Fibroblast of gingiva (primary cell): ENCODE measurements at places on chromosomes 2 and 18.

DNA sequence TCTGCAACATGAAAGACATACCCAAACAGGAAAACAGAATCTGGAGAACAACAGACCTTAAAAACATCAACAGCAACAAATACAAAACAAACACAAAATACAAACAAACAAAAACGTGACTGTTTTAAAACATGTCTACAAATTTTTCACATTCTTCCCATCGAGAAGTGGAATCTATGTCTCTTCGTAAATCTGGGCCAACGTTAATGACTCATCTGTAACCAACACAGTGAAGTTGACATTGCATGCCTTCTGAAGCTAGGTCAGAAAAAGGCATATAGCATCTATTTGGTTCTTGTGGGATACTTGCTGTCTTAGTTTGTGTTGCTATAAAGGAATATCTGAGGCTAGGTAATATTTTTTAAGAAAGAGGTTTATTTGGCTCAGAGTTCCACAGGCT lies 269.0 kb upstream of the FBXO11 start:
- DNase-seq, result peak; percentile 68

DNA sequence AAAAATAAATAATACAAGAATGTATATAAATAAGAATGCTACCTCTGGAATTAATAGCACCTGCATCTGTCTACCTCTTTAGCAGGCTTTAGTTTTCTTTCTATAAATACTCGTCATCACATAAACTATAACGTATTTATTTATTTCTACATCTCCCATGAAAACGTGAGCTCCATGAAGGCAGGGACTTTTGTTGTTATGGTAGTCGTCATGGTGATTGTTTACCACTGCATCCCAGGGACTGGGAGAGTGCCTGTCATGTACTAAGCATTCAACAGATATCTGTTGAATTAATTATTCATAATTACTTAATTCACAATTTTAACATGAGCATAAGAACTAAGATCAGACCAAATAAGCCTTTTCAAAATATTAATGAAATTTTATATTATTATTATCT lies 386.6 kb downstream of the NRXN1 start:
- DNase-seq, result no peak

GRCh38 chr18:23468753-23469459 lies 15.8 kb downstream of the RIOK3 start:
- DNase-seq, result no peak

GRCh38 chr2:174644406-174644805 lies 46.8 kb upstream of the WIPF1 start:
- DNase-seq, result no peak

- no peak for DNase-seq
Measured at GRCh38 chr18:27226556-27227075, 41.5 kb upstream of the CHST9 start.

DNA sequence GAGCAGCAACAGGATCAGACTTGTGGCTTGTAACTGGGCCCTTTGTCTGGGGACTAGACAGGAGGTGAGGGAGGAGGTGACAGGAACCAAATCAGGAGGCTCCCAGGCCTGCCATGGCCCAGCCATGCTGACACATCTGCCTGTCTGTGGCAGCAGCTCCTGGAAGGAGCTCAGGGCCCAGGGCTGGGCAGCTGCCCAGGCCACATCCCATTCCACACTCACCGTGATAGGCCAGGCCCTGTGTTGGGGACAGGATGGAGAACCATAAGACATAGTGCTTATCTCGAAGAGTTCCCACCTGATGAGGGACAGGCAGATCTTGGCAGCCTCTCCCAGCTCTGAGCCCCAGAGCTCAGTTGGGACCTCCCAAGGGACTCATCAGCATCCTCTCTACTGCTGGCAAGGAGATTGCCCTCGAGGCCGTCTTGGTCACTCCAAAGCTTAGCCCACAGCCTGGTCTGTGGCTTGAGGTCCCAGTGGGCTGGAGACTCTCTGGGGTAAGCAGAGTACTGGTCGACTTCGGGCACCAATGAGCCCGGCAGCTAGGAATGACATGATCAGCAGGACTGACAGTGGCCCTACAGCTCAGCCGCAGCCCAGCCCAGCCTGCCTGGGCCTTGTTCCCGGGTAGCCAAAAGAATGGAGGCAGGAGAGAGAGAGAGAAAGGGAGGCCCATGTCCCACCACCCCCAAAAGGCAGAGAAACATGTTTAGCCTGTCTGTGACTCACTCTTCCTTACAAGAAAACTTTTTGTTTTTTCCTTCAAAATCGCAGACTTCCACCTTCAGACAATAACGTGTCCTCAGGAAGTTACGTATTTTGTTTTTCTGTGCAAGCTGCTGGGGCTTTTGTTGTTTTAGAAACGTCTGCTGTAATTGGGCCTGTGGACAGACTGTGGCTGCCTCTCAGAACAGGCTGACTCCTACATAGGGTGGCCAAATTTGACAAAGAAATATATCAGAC lies 82.1 kb downstream of the HS1BP3 start:
- DNase-seq, result no peak

DNA sequence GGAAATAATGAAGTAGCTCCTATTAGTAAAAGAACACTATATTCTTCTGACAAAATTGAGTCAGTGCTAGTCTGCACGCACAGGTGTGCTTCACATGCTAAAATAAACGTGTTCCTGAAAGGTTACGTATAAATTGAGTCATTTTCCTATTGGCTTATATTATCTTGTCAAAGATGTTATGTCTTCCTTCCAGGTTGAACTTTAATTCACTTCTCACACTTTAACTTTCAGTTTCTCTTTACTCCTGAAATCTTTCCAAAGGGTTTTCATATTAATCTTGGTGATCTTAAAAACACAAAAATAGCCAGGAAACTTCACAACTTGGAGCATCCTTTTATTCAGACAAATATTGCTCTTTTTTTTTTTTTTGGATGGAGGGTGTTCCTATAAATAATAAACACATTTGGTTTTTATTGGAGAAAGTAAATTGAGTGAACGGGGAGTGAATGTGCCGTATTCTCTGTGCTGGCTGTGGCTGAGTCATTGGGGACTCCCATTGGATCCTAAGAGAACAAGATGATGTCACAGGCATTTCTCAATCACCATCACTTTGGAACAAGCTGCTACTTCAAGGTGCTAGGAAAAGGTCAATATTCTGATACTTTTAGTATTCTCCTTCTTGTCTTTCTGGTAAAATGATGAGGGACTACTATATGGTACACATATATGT lies 150.2 kb upstream of the SPATS2L start:
- peak; percentile 83 for DNase-seq

GRCh38 chr2:238334885-238335284 lies 14.6 kb downstream of the TRAF3IP1 start:
- no peak for DNase-seq

DNA sequence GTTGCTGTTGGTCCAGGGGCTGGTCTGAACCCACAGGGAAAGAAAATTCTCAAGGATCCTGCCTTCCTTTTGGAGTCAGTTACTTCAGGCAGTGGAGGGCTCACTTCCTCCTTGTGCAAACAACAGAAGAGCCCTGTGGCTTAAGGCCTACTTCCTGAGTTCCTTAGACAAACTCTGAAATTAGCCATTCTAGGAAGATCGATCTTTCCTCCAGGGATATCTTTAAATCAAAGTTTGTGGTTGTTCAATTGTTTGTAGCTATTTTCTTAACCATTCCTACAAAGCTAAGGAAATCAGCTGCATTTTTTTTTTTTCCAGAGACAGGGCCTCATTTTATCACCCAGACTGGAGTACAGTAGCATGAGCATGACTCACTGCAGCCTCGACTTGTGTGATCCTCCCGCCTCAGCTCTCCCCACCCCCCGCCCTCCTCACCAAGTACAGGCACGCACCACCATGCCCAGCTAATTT lies 156.0 kb downstream of the TANC1 start:
- DNase-seq, result peak; percentile 64

- no peak for DNase-seq
Measured at GRCh38 chr18:10745219-10745618, 219.4 kb downstream of the NAPG start.

- DNase-seq, result peak; percentile 75
Measured at GRCh38 chr2:112481050-112481527, 867 bp upstream of the TTL start.

DNA sequence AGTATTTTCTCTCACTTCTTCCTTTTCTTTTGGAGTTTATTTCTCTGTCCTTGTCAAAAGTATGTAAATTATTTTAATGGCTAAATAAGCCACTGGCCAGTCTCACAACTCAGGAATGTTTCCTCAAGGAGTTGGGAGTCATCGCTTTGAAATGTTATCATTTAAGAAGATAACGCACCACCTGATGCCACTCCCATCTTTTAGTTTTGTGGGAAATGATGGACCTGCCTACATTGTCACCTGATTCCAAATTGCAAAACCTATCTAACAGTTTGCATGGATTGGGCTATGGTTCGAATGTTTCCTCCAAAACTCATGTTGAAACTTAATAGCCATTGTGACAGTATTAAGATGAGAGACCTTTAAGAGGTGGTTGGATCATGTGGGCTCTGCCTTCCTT lies 32.4 kb upstream of the PPM1B start:
- DNase-seq, result peak; percentile 39

- no peak for DNase-seq
Measured at GRCh38 chr2:214139630-214140284, 271.1 kb upstream of the VWC2L start.

GRCh38 chr2:165876269-165876668 lies 77.3 kb downstream of the TTC21B start:
- no peak for DNase-seq

GRCh38 chr2:54672590-54673456 lies 50.6 kb upstream of the EML6 start:
- DNase-seq, result no peak

- peak; percentile 56 for DNase-seq
Measured at GRCh38 chr2:187552828-187553681, 1.2 kb downstream of the TFPI start.

- no peak for DNase-seq
Measured at GRCh38 chr2:30470426-30470825, 23.4 kb downstream of the LCLAT1 start.

GRCh38 chr18:33232318-33232626 lies 208.2 kb downstream of the CCDC178 start:
- DNase-seq, result no peak

DNA sequence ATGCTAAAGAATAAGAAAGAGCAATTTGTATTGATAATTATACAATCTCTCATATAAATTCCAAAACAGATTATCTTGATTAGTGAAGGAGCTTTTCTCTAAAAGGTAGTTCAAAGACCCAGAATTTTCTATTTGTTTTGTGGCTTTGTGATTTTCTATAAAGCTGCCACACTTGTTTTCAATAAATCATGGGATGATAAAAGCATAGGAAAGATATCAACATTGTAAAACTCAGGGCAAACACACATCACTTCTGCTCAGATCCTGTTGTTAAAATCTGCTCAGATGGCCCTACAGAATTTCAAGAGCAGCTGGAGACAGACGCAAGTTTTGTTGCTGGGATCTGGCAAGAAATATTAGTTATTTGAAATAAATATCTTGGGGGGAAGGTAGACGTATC lies 28.8 kb upstream of the CBLN2 start:
- no peak for DNase-seq

- peak; percentile 45 for DNase-seq
Measured at GRCh38 chr2:223970343-223971128, 13.3 kb downstream of the MRPL44 start.

- DNase-seq, result no peak
Measured at GRCh38 chr2:96580771-96581170, 44.2 kb downstream of the ARID5A start.

GRCh38 chr2:231185886-231186285 lies 12.5 kb upstream of the ARMC9 start:
- DNase-seq, result no peak

DNA sequence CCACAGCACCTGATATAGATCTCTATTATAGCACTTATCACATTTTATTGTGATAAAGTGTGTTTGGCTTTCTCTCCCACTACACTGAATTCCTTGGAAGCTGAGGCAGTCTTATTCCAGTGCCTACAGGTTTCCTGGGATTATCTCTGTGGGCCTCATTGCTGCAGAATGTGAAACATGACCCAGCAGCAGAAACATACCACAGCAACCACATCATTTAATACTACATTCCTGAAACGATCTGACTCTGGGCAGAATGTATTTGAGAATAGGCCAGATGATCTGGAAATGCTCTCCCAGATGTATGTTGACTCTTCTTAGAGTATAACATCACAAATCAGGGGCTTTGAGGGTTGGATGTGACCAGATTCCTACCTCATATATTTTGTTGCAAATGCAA lies 323.5 kb upstream of the TANK start:
- DNase-seq, result peak; percentile 87

DNA sequence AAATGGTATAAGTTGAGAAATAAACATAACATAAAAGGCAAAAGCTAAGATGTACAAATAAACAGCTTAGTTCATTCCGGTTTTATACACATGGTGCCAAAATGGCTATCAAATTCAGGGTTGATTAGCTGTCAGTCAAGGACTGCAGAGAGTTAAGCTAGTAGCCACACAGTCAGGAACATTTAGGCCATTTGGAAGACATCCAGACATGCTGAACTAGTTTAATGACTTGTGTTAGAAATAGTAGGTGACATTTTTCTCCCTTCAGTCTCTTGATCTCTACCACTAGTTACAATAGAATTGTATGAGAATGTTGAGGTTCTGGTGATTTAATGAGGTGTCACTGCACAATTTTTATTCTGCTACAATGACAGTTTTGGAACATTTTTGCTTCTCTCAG lies 394.4 kb upstream of the SPHKAP start:
- peak; percentile 3 for DNase-seq

GRCh38 chr2:11968521-11968920 lies 222.1 kb downstream of the LPIN1 start:
- no peak for DNase-seq

- peak; percentile 34 for DNase-seq
Measured at GRCh38 chr2:58202404-58202803, 38.7 kb downstream of the FANCL start.

- no peak for DNase-seq
Measured at GRCh38 chr18:48013162-48013561, 82.7 kb upstream of the SMAD2 start.

DNA sequence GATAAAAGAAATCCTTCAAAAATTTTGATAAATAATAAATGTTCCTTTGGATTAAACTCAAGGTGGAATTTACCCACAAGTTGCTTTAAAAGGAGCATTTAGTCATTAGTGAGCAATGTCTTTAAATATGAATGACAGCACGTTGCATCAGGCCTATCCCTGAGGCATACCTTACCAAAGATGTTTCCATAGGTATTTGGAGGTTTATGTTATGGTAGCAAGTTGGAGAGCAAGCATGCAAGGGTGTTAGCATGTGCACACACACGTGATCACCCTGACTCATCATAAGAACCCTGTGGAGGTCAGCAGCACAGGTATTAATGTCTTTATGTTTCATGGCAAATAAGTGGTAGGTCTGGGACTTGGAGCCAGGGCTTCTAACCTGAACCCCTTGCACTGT lies 159.9 kb downstream of the ACTR3 start:
- DNase-seq, result no peak

- DNase-seq, result no peak
Measured at GRCh38 chr18:39425172-39425850, 1859.7 kb upstream of the CELF4 start.

DNA sequence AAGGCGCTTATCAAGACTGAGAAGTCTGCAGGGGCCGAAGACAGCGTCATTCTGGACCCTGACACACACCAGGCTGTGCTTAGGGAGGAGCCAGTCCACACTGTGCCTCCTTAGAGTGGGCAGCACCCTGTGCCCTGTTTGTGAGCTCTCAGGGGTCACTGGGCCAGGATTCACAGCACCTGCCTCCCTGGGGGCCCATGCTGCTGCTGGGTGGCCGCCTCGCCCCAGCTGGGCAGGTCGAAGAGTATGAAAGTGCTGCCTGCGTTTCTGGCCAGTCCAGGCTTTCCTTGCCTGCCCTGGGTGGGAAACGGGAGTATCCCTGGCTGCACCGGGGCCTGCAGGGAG lies 15.4 kb upstream of the GPR55 start:
- DNase-seq, result no peak
